ENCODE measurements at places on chromosomes 3 and 15.

- ATAC-seq = no peak
These were observed 785.9 kb downstream of the GRM7 start for GRCh38 chr3:7646851-7647250.

- no peak for ATAC-seq
These were observed 161.9 kb upstream of the CADPS start for GRCh38 chr3:63037116-63037515.

GRCh38 chr3:155368786-155369185 lies 75.3 kb upstream of the STRIT1 start:
- ATAC-seq = no peak

GRCh38 chr15:29612096-29612495 lies 210.2 kb downstream of the TJP1 start:
- no peak for ATAC-seq

GRCh38 chr3:186471771-186472170 lies 72.4 kb downstream of the CRYGS start:
- ATAC-seq = no peak

GRCh38 chr15:40054855-40055575 lies 16.0 kb upstream of the SRP14 start:
- no peak for ATAC-seq

GRCh38 chr3:176561826-176562225 lies 635.5 kb downstream of the TBL1XR1 start:
- ATAC-seq = no peak
